ENCODE measurements at places on chromosomes 16 and 17. TPM values are rescaled to one million over a fixed set of nuclear protein-coding genes. Genes with fewer than 3 reads are reported as not detected.
A peak's percentile ranks its signal among the peaks of the same experiment; 100 is the strongest.

- DNase-seq = no peak
These were observed 89.4 kb downstream of the C16orf78 start for GRCh38 chr16:49462989-49463371.

DNA sequence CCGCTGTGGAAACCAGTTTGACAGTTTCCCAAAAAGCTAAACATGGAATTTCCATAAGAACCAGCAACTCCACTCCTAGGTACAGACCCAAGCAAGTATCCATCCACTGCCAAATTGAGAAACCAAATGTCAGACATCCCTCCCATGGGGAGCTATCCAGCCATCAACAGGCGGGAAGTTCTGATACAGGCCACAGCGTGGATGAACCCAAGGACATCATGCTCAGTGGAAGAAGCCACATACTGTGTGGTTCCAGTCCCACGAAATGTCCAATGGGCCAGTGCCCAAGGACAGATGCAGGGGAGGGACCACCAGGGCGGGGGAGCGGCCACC is 12.6 kb upstream of the BAIAP2 start:
- no peak for DNase-seq

DNA sequence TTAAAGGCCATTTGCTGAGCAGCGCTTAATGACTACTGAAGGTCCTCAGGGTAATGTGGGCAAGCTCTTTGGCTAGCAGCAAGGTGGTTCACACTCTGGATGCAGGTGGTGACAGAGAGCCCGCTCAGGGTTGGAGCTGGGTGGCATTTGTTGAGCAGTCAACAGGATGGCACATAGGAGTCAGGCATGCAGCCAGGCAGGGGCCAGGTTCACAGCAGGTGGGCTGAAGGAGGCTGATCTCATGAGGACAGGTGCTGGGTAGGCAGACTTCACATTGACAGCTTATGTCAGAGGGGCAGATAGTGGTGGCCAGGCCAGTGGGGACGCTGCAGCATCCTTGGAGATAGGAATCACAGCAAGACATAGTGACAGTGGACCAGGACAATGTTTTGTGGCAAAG is 4.5 kb downstream of the KRTAP3-1 start:
- DNase-seq = no peak

DNA sequence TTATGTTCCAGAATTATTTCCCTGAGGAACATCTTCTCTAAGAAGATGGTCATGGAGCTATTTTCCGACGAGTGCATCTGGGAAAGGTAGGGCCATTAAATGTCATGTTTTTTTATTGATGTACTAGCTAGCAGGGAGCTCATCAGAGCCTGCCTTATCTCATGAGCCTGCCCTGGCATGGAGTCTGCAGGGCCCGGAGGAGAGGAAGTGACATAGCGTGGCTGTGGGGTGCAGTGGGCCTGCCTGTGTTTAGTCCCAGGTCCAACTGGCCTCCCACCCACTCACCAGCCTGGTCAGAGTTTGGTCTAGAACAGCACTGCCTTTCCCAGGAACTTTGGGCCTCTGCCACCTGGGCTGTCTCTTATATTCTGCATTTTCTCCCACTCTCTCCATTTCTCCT is 389.8 kb downstream of the SNX29 start:
- no peak for DNase-seq

DNA sequence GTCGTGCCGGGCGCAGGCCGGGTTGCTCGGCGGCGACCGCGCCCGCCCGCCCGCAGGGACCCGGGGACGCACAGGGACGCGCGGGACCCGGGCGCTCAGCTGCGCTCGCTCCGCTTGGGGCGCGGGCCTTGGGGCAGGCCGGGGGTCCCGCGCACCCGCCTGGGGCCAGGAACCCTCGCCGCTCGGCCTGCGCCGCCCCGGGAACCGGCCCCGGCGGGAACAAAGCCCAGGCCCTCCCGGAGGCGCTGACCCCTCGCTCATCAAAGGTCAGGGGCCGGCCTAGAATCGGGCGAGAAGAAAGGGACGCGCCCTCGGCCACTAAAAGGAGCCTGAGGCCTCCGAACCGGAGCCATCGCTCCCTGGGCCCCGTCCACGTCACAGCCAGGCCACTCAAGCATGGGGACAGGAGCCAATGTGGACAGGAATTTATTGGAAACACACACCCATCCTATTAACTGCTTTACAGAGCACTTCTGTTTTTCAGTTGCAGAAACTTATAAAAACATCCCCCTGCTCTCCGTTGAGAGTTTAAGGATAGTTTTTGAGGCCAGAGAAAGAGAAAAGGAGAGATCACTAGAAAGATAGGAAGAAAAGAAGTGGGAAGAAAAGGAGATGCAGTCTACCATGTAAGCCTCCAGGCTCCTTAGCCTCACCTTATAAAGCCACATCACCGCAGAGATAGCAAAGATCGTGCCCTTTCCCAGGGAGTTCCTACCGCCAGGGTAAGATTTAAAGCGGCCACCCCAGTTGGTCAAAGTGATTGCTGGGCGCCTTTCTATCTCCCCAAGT is 558 bp upstream of the ZFHX3 start:
- DNase-seq = no peak

LCMT1 gene
- total RNA-seq = 43.6 TPM

- no peak for DNase-seq
These were observed 24.8 kb upstream of the NSRP1 start for GRCh38 chr17:30091771-30092170.

CDK3 gene
- 9.4 TPM for total RNA-seq

- DNase-seq = no peak
These were observed 37.9 kb downstream of the SOX8 start for GRCh38 chr16:1019231-1020090.

KRT9 gene
- not detected for total RNA-seq

DNA sequence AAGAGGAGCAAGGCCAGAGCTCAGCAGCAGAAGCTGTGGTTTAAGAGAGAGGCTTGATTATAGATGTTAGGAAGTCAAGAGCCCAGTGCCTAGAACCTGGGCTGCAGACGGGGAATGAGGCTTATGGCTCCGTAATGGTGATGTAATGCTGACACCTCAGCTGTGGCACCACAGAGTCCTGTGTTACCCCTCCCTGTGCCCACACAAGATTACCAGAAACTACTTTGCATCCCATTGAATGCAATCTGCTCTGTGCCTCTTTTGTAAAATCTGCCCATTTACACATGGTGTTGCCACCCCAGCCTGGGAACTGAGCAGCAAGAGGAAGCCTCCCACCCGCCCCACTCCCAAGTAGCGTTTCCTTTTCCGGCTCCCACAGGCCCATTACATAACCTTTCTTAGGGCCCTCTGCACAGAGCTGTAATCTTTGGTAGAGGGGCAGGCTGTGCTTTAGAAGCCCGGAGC is 57.0 kb downstream of the PITPNC1 start:
- no peak for DNase-seq

DNA sequence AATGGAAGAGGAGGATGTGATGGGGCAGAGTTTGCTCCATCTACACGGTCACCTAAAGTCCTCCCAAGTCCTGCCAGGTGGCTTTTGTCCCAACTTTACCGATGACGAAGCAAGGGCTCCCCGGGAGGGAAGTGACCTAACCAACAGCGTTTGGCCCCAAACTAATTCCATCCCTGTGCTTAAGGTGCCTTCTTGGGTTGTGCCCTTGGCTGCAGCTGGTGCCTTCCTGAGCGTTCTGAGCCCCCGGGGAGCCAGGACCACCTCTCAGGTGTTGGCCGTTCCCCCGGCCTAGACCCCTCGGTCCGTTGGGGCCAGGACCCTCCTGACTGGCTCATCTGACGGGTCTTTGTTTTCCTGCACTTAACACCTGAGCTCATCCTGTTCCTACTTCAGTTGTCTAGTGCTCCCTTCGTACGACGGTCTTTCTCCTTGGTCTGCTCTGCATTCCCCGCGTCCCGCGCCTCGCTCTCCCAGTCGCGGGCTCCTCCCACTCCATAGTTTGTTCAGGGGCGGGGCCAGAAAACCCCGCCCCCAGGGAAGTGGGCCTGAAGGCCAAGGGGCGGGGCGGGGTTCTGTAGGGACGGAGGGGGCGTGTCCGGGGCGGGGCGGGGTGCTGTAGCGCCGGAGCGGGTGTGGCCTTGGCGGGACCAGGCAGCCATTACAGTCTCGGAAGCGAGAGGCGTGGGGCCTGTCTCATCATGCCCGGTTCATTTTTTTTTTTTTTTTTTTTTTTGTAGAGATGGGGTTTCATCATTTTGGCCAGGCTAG is 822 bp upstream of the ZSCAN10 start:
- DNase-seq = peak; percentile 93

NUBP2 gene
- total RNA-seq = 98.1 TPM

TMEM114 gene
- not detected for total RNA-seq

DNA sequence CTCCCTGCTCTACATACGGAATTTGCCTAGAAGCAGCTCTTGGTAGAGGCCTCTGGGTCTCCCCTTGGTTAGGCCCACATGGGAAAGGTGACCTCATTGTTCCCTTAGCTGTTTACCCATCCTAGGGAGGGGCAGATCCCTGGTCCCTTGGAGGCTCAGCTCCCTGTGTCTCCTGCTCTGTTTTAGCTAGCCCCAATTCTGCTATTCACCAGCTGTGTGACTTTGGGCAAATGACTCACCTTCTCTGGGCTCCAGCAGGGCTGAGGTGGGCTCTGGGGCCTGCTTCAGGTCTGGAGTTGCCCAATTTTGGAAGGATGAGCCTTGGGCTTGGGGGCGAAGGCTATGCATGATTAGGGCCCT is 3.9 kb downstream of the ABCC3 start:
- DNase-seq = no peak

DNA sequence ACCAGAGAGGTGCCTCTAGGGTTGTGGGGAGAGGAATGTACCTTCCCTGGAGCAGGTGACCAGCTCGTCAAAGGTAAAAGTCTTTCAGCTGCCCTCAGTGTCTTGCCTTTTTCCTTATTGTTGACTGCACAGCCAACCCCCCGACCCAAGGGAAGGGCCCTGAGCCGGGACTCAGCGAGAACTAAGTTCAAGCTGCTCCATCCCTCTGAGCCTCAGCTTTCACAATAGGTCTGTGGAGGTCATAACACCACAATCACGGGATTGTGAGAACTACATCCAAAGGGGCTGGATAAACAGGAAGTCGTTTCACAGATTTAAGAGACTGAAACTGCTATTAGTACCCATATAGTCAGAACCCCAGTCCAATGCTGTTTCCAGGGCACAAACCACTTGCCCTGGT is 2.6 kb upstream of the KRT36 start:
- no peak for DNase-seq

DNA sequence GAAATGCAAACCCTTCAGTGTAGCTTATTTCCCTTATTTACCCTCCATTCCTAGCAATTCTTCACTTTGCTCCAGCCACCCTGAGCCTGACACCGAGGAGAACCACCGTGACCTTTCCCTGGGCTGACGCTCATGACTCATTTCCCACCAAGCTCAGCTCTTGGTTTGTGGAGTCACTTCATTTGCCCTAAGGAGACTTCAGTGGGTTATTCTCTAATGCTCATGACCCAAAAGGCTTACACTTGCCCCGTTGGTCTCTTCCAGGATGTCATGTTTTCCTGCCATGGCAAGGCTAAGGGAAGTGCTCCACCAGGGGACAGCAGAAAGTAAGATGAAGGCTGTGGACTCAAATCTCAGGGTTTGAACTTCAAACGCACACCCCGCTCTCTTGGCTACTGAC is 161.0 kb downstream of the CBLN1 start:
- DNase-seq = no peak

DNA sequence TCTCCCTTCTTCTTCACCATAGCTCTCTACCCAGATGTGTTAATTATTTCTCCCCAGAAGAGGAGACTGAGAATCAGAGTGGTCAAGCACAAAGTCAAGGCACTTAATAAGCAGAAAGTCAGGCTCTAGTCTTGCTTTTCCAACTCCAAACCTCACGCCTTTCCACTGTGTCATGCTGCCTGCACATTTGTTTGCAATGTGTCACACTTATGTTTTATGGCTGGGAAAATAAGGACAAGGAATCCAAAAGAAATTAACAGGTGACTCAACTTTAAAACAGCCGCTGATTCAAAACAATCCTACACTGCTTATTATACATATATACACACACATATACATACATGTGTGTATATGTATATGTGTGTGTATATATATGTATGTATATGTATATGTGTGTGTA is 255.7 kb upstream of the DYNLRB2 start:
- no peak for DNase-seq

DNA sequence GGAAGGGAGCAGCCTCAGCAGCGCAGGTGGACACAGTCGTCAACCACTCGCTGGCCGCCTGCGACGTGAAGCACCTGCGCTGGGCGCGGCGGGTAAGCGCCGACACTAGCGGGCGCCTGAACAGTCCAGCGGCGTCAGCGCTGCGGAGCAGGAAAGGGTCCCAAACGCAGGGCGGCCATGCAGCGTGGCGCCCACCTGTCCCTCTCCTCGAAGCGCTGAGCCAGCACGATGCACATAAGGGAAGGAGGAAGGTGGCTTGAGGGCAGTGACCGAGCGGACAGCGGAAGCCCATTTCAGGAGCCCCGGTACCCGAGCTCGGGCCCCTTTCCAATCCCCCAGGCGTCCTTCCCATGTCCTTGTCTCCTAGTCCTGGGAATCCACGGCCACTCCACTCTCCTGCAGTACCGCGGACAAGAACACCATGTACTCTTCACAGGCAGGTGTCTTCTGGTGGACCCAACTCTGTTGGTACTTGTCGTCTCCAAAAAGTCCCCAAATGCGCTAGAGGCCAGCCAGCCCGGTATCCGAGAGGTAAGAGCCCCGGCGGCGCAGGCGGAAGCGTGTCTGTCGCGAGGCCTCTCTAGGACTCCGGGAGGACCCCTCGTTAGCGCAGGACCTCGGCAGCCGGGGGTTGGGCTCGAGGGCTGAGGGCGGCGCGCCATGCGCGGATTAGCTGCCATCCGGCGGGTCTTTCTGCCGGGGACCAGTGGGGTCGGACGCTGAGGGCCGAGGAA is 14.4 kb downstream of the ZNF232 start:
- DNase-seq = no peak

- no peak for DNase-seq
These were observed at the start of gene CCDC102A for GRCh38 chr16:57536306-57537193. CCDC102A (minus strand) TSS chr16:57536571; CDS start chr16:57529177, 7,394 bp downstream.

Measured in Calu3 (cell line).